ENCODE measurements at places on chromosomes 2 and 18. TPM values are rescaled to one million over a fixed set of nuclear protein-coding genes. Genes with fewer than 3 reads are reported as not detected.

DNA sequence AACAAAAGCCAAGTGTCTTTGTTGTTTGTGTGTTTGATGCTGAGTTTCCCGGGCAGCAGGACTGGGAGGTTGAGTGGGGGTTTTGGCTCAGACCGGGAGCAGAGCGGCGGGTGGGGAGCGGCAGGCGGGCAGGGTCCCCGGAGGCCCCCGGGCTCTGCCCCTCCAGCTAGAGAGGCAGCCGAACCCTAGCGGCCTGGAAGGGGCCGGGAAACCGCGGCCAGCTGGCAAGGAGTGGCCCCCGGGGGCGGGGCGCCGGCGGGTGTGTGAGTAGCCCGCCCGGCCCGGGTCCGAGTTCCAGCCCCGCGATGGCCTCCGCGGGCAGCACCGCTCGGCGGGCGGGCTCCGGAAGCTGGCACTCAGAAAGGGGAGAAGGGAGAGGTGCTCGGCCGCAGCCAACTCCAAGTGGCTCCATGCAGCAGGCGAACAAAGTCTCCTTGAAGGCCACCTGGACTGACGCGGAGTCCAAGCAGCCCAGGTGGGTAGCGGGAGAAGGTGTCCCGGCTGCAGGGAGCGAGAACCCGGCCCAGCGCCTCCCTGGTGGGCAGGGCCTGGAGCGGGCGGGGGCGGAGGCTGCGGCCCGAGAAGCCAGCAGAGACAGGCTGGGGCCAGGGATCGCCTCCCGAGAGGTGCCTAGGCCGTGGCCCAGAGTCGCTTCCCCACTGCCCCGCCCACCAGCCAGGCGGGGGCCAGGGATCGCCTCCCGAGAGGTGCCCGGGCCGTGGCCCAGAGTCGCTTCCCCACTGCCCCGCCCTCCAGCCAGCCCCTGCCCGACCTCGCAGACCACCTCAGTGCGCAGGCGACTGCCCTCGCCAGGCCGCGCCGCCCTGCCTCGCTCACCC lies at the start of gene ANKRD53:
TSS of gene ANKRD53 (plus strand) at position 290 of the 839 bp plus-strand sequence. CDS start at position 306, 16 bp downstream.
- peak; percentile 45 for DNase-seq
- H3K36me3 ChIP-seq, result no peaks in the 10 kb centered on the region
- peaks cover 6% of the 10 kb centered on the region for H3K4me1 ChIP-seq
- H3K4me3 ChIP-seq, result peak within 1 kb of the TSS; percentile 61
- peak within 1 kb of the TSS; percentile 96 for H3K27ac ChIP-seq
- H3K27me3 ChIP-seq, result no peaks in the 10 kb centered on the region

DNA sequence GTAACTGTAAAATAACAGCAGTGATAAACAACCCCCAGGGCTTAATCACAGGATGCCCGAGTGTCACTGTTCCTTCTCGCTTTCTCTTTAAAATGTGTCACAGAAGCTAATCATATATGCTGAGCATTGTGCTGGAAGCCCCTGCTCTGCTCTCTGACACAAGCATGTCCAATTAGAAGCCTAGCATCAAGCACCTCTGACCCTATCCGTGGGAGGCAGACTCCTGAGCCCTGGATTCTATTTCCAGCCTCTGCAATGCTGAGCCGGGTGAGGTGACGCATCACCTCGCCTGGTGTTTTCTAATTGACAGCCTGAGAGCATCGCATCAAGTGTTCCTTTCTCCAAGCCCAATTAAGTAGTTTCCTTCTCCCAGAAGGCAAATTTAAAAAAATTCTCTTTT lies 19.7 kb upstream of the SCG2 start:
- H3K27me3 ChIP-seq, result peaks cover 3% of the 10 kb centered on the region
- H3K4me1 ChIP-seq, result no peaks in the 10 kb centered on the region

- DNase-seq, result no peak
- H3K27ac ChIP-seq, result no peak overlapping the region
- no peak overlapping the region for H3K4me3 ChIP-seq
- H3K27me3 ChIP-seq, result no peaks in the 10 kb centered on the region
- no peaks in the 10 kb centered on the region for H3K4me1 ChIP-seq
Measured at GRCh38 chr18:48706731-48707130, 167.9 kb downstream of the CTIF start.

- no peaks in the 10 kb centered on the region for H3K27me3 ChIP-seq
- H3K36me3 ChIP-seq, result no peaks in the 10 kb centered on the region
- H3K4me1 ChIP-seq, result no peaks in the 10 kb centered on the region
- DNase-seq, result no peak
- no peak overlapping the region for H3K4me3 ChIP-seq
- no peak overlapping the region for H3K27ac ChIP-seq
Measured at GRCh38 chr18:7197854-7198253, 33.0 kb upstream of the LRRC30 start.

- no peaks in the 10 kb centered on the region for H3K4me1 ChIP-seq
- no peak for DNase-seq
- H3K27ac ChIP-seq, result no peak overlapping the region
- no peak overlapping the region for H3K4me3 ChIP-seq
- no peaks in the 10 kb centered on the region for H3K36me3 ChIP-seq
- H3K27me3 ChIP-seq, result no peaks in the 10 kb centered on the region
Measured at GRCh38 chr2:138026111-138027020, 62.1 kb downstream of the HNMT start.

DNA sequence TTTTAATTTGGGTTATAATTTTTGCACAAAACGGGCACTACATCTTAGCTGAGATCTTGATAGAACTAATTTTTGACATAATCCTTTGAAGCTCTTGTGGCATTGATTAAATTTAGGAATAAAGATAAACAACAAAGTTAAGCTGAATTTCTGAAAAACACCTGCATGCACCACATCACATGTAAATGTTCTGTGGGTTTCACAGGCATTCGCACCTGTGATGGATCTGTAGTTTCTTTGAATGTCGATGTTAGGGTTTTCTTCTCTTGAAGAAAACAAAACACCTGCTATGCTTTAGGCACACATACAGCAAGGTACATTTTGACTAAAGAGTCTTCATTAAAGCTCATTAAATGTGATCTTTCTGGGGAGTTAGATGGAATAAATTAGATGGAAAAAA lies 60.3 kb downstream of the RPIA start:
- no peaks in the 10 kb centered on the region for H3K4me1 ChIP-seq
- no peaks in the 10 kb centered on the region for H3K36me3 ChIP-seq
- H3K4me3 ChIP-seq, result no peak overlapping the region

- no peak overlapping the region for H3K4me3 ChIP-seq
- H3K27me3 ChIP-seq, result no peaks in the 10 kb centered on the region
- DNase-seq, result no peak
- H3K36me3 ChIP-seq, result no peaks in the 10 kb centered on the region
Measured at GRCh38 chr2:71285706-71286105, 45.9 kb upstream of the ZNF638 start.

DNA sequence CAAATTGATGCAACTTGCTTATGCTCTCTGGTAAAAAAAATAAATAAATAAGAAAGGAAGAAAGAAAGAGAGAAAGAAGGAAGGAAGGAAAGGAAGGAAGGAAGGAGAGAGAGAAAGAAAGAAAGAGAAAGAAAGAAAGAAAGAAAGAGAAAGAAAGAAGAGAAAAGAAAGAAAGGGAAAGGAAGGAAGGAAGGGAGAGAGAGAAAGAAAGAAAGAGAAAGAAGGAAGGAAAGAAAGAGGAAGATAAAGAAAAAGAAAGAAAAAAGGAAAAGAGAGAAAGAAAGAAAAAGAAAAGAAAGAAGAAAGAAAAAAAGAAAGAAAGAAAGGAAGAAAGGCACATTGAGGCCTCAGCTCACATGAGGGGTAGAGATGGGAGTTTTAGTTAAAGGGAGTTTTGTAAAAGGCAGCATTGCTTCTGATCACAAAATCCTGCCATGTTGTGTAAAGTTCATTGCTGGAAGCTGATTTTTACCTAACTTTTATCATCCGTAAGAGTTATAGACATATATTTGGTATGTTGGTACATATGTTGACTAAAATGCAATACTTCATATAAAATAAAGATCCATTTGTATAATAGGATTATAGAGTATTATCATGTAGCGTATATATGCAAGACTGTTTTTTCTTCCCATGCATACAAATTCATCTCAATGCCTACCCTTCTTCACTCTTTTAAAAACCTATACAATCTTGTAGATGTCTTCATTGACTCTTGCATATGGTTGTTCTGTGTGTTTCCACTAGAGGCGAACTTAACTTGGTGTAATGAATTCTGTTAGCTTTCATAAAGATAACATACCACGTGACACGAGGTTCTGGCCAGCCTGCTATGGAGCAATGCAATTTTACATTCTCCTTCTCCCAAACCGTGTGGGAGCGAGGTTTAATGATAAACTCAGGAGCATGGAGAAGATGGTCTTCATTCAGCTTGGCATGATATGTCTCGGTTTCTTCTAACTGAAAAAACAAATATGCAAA lies 32.8 kb downstream of the MYOM1 start:
- no peak overlapping the region for H3K27ac ChIP-seq
- H3K4me3 ChIP-seq, result no peak overlapping the region
- H3K27me3 ChIP-seq, result no peaks in the 10 kb centered on the region
- H3K4me1 ChIP-seq, result no peaks in the 10 kb centered on the region
- H3K36me3 ChIP-seq, result no peaks in the 10 kb centered on the region
- no peak for DNase-seq

- H3K27me3 ChIP-seq, result no peaks in the 10 kb centered on the region
- H3K4me3 ChIP-seq, result no peak overlapping the region
- DNase-seq, result no peak
Measured at GRCh38 chr2:222264791-222265320, 33.9 kb downstream of the PAX3 start.

DNA sequence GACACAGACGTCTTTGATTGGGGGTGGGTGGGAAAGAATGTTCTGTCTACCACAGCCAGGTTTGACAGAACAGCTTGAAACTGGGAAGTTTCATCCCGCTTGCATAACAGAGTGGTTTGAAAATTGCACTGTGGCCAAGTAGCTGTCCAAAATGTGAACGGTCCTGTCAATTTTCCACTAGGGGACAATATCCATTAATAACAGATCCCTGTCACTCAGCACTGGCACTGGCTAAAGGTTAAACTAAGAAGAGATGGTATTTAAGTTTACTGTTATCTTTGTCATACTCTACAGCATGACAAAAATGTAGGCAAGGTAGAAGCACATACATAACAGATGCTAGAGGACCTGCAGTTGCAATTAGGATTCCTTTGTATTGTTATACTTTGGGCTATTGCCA lies 55.6 kb upstream of the ACMSD start:
- H3K27ac ChIP-seq, result no peak overlapping the region
- peak; percentile 36 for DNase-seq
- no peaks in the 10 kb centered on the region for H3K36me3 ChIP-seq
- H3K4me1 ChIP-seq, result no peaks in the 10 kb centered on the region

GRCh38 chr18:41113885-41114482 lies 841.0 kb upstream of the PIK3C3 start:
- DNase-seq, result peak; percentile 82
- no peak overlapping the region for H3K27ac ChIP-seq
- H3K4me1 ChIP-seq, result no peaks in the 10 kb centered on the region
- no peaks in the 10 kb centered on the region for H3K36me3 ChIP-seq
- H3K27me3 ChIP-seq, result no peaks in the 10 kb centered on the region
- H3K4me3 ChIP-seq, result no peak overlapping the region

Gene TMEM247
- total RNA-seq, result not detected

Gene ACADL
- total RNA-seq, result 0.51 TPM

Gene MORN2
- total RNA-seq, result 19.3 TPM

Gene SLC39A6
- 107 TPM for total RNA-seq

Gene PLB1
- total RNA-seq, result 1.8 TPM

Gene TBC1D8
- 3.8 TPM for total RNA-seq
